DMS79 (cell line): ENCODE measurements at places on chromosomes 11 and 22.

- DNase-seq: no peak
These were observed 1623.3 kb upstream of the RAG2 start for GRCh38 chr11:38221295-38221694.

DNA sequence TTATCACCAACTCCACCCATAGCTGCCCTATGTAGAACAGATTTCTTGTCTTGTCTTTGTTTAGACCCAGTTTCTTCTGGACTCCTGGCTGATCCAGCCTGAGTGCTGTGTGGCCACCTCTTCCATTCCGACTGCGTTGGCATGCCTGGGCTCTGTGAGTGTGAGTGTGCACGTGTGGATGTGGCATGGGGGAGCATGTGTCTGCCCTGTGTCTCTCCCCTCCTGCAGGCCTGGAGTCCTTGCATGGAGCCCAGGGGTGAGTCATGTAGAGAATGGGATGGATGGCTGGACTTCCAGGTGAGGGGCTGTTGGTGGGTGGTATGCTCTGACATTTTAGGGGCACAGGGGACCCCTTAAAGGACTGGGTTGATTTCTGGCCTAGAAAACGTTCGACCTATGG, 194.7 kb downstream of the GRIK4 start:
- DNase-seq: no peak

- DNase-seq: no peak
These were observed 57.8 kb upstream of the FIBIN start for GRCh38 chr11:26936109-26936508.

- DNase-seq: no peak
These were observed 51.3 kb downstream of the BTG4 start for GRCh38 chr11:111460856-111461255.

GRCh38 chr22:38214302-38215056, 12.7 kb downstream of the MAFF start:
- no peak for DNase-seq

DNA sequence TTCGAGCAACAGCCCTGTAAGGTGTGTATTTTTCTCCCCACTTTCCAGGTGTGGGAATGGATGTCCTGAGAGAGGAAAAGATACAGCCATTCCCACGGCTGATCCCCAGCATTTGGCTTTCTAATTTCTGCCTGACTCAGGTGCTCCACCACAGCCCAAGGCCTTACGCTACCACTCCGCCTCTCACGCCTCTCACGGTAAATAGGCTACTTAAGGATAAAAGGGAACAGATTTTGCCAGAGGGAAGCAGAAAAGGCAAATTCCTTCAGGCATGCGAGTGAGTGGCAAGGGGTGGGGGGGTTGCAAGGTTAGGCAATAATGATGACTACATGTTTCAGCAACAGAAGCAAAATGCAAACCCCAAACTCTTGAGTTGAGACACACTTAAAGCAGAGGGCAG, 9.2 kb downstream of the PVALB start:
- DNase-seq: no peak

DNA sequence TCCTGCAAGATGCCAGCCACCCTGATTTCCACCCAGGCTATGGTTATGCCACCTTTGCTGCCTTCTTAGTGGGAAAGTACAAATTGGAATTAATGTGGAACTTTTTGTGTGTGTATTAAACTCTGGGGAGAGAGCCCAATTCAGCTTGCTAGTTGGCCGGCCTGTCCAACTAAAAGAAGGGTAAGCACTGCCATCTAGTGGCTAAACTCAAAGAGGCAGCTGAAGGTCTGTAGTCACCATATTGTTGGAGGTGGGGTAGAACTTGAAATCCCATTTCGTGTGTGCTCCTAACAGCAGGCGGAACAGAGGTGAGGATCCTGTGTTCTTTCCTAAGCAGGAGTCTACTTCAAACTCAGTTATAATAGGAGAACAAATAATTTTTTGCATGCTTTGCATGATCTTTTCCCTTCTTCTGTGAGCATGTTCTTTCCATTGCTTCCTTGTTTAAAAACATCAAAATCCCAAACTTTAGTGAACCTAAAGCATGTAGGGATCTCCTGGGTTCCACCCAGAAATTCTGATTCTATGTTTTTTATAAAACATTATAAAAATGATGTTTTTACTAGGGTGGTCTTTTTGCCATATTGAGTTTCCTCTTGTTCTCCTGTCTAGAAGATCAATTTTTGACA, 138.8 kb upstream of the SORL1-AS1 start:
- DNase-seq: peak; percentile 68

GRCh38 chr11:62399878-62400266, 19.0 kb upstream of the SCGB1A1 start:
- no peak for DNase-seq

DNA sequence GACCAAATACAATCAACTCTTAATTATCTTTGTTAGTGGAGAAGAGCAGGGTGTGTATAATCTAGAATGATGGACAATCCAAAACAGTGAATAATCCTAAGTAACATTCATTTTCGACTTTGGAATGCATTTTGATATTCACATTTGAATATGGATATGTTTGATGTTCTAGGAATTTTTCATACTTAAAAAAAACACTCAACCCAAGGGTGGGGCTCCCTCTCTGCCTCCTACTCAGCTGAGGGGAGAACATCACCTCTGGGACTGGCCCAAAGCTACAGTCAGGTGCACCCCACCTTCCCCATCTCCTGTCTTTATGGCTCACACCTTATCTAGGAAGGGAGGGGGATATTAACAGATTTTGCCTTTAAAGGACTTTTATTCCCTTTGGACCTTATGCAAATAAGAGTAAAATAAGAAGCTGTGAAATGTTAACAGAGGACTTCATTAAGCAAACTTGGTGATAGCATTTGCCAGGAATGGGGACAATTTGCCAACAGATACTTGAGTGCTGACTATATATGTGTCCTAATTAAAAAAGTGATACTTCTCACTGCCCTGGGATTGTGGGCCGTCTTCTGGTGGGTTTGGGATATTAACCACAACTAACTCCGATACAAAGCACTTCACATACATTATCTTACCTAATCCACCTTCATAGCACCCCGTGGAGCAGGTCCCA, 187.0 kb downstream of the ST3GAL4 start:
- no peak for DNase-seq

DNA sequence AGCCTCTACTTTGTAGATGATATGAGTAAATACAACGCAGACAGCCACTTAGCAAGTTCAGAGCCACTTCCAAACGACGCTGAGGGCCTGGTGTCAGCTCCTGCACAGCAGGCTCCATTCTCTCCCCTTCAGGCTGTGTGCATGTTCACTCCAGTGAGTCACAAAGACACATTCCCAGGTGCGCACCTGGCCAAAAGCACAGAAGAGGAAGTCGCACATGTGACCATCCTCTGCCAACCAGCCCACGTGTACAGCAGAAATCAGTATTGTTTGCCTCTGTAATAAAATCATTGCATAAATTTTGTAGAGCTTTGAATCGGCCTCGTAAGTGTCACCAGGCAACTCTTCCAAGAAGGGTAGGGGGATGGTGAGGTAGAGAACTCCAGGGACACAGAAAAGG, 19.5 kb upstream of the TPH1 start:
- peak; percentile 92 for DNase-seq

DNA sequence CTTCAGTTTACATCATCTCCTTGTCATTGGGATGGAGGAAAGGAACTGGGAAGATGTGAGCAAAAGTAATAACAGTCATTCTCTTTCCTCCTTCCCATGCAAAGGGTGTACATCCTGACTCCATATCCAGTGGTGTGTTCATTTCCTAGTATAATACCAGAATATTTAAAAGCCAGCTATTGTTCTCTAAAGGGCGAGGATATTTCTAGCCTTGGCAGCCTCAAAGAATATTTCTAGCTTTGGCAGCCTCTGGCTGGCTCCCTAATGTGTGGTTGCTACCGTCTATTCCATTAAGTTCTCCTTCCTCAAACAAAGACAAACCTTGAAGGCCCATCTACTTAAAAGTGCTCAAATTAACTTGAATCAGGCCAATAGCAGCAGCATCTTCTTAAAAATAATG, 114.0 kb downstream of the FAM76B start:
- no peak for DNase-seq

DNA sequence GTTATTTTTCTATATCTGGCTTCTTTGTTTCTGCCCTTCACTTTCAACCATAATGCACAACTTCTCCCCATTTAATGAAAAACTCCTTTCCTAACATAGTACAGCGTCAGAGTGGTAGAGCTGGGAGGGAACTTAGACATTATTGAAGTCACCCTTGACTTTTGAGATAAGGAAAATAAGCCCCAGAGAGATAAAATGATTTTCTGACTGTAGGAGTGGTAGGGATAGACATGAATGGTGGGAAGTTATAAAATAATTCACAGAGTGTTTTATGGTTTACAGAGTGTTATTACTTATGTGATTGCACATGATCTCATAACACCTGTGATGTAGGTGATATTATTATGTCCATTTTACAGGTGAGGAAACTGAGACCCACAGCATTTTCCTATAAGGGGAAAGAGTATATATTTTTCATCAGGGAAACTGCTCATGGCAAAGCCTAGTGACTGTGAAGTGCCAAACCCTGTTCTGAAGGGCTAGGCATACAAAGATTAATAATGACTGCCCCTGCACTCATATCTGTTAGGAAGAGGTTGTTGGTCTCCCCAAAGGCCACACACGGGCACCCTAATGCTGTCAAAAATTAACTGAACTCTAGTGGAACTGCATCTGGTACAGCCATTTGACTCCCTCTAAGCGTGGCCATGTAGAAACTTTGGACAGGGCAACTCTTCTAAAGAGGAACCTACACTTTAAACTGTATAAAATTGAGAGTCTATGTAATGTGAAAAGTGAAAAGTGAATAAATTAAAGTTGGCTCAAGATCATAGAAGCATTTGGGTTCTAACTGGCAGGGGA, 61.1 kb upstream of the PICALM start:
- no peak for DNase-seq

DNA sequence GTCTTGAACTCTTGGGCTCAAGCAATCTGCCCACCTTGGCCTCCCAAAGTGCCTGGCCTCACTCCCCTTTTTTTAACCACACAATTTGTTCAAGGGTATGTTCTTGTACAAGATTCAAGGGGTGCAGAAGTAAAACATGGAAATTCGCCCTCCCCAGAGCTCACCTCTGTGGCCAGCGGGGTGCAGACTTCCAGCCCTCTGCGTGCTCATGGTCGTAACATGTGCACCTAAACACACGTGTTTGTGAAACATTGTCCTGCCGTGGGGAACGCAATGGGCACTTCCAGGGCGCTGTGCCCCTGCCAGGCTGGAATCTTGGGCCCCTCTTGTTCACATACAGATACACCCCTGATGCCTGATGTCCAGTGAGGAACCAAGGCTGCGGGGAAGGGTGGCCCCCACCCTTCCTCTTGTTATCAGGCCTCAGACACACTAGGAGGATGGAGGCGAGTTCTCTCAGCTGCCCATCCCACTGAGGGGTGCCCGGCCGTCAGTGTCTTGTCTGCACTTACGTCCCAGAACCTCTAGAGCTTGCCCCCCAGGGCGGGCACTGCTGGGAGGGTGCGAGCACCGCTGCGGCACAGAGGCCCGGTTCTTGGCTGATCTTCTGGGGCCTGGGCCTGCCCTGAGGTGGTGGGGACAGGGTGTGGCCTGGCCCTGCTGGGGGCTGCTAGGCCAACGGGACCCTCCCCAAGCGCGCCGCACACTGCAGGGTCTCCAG, 4.1 kb upstream of the EPS8L2 start:
- DNase-seq: no peak

GRCh38 chr11:26904132-26904531, 89.8 kb upstream of the FIBIN start:
- DNase-seq: no peak

DNA sequence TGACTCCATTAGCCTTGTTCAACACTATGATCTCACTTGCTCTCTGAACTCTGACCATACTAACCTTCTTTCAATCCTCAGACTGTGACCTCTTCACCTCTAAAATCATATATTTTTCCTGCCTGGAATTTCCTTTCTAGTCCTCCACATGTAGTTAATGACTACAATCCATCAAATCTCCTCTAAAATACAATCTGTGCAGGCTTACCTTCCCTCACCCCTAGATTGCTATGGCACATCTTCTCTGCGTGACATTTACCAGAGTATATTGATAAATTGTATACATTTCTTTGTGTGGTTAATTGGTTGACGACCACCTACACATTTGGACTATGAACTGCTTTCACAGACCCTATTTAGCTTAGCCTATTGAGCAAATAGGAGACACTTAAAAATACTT, 1330.2 kb upstream of the TENM4 start:
- DNase-seq: no peak

- no peak for DNase-seq
These were observed 63.4 kb downstream of the TENM4 start for GRCh38 chr11:79377406-79377805.

DNA sequence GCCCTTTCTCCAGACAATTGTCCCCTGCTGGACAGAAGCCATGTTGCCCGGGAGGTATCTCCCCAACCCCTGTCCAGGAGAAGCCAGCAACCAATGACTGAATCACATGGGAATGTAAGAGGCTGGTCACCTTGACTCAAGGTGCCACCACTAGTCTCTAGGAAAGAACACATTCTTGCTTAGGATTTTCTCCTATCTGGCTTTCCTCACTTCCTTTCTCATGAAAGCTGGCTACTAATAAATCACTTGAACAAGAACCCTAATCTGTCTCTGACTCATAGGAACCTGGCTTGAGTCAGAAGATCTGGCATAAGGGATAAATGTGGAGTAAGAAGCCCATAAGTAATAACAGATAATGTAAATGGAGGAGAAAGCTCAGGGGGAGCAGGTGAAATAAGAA, 101.4 kb upstream of the C11orf87 start:
- no peak for DNase-seq

GRCh38 chr11:23022854-23023253, 162.6 kb upstream of the CCDC179 start:
- DNase-seq: no peak

DNA sequence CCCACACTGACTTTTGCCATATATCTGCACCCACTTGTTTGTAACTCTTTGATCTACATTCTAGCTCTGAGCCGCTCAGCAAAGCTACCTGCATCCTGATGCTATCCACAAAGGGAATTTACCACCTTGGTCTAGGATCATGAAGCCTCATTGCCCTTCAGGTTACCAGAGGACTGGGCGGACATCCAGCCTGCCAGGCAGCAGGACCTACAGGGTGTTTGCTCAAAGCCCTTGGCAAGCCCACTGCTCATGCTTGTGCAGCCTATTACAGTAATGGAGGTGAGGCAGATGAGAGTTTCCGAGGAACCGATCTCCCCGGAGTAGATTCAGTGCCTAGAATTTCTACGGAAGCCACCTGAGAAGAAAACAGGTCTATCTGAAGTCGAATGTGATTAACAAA, 417.2 kb downstream of the OPCML start:
- DNase-seq: no peak

GRCh38 chr22:46280999-46281623, 13.3 kb downstream of the TTC38 start:
- no peak for DNase-seq
